ENCODE measurements at places on chromosomes 1 and 21.

DNA sequence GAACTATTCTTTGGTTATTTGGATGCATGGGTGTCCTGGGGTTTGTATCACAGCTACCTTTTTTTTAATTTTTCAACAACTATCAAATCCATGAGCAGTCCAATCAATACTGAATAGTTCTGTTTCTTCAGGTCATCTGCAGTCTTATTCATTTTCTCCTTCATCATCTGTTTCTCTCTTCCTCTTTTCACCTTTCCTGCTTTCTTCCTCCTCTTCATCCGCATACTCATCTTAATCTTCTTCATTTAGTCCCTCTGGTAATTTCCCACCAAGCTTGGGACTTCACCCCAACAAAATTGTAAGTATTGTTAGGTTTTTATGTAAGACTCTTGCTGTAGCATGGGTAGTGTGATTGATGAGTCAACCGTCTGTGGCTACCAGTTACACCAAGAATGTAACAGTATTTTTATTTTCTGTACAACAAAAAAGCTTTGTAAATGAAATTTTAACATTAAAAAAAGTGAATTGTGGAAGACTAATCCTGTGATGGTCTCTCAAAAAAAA is 184.1 kb upstream of the RNPC3 start:
- no peak for DNase-seq

DNA sequence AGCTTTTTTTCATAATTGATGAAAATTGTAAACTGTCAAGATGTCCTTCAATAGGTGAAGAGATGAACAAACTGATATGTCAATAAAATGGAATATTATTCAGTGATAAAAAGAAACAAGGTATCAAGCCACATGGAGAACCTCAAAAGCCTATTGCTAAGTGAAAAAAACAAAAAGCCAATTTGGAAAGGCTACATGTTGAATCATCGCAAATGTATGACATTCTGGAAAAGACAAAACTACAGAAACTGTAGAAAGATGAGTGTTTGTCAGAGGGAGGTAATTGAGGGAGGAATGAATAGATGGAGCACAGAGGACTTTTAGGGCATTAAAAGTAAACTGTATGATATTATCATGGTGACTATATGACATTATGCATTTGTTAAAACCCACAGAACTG is 34.5 kb upstream of the USP25 start:
- no peak for DNase-seq

DNA sequence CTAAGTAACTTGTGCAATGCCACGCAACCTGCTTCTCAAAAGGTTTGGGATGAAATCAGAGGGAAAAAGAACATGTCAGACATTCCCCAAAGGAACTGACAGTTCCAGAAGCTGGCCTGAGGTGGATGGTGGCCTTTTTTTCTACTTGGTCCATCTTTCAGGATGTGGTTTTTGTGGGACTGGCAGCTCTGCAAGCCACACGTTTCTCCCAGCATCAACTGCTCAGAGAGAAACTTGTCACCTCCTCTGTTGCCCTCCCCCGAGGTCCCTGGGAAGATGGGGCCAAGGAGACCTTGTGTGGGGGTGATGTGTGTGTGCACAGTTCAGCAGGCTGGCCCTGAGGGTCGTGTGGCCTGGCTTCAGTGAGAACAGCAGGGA is 2.5 kb upstream of the DHRS3 start:
- DNase-seq, result peak; percentile 51

DNA sequence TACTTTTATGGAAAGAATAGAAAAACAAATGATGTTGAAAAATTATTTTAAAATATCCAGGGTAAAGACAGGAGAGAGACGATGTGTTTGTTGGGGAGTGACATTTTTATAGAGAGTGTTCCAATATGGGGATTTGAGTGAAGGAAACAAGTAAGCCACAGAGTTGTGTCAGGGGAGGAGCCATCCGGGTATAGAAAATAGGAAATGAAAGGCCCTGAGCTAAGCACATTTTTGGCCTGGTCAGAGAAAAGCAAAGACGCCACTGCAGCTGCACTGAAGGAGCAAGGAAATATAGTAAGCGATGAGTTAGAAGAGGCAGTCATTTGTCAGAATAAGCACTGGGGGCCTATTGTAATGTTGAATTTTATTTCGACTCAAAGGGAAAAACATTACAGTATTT is 107.3 kb upstream of the ADGRL4 start:
- DNase-seq, result no peak

DNA sequence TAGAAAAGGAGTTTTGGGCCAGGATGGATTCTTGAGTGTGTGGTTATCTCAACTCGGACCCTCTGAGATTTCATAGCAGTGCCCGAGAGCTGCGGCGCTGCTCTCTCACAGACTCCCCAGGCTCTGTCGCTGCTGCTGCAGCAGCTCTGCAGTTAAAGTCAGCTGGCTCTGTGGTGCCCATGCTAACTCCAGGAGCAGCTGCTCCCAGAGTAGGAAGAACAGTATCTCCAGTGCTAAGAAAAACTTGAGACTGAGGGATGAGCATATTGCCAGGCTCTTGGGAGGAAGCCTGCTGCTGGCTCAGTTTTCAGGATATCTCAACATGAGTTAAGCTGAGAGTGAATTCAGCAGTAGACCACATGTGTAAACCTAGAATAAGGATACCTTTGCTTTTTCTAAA is 4.5 kb downstream of the LCE2D start:
- DNase-seq, result no peak

GRCh38 chr21:36636439-36636838 is 62.5 kb upstream of the SIM2 start:
- no peak for DNase-seq

DNA sequence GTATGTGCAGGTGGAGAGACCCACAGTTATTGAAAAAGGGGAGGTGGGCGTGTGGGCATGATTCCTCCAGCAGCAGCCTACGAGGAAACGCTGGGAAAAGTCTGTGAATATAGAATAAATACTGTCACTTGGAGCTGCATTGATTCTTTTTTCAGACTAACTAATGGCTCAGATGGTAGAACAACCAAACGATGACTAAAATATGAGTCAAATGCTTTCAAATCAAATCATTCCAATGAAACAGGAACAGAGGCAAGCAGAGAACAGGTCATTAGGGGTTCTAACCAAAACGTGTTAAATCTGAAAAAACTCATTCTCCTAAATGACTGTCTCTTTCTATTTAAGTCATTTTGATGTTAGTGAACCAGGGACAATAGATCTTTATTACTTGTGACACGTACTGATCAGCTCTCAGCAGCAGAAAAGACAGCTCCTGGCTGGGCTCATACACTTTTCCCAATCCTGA is 35.1 kb upstream of the SEC16B start:
- no peak for DNase-seq

GRCh38 chr1:232308616-232309015 is 321.3 kb downstream of the SIPA1L2 start:
- no peak for DNase-seq

DNA sequence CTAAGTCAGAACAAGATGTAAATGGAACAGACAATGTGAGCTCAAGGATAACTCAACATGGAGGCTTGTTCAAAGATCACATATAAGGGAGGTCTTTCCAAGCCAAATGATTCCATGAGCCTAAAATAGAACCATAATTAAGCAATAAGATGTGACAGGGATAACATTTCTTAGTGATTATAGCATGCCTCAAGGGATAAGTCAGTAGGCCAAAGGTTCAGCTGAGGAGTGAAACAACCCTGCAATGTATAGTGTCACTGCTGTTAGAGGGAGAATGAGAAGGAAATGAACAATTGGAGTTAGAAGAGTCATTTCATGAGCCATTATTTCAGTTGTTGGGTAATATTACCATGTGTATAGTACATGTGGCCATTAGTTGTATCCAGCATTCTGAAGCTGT is 25.0 kb downstream of the GORAB start:
- no peak for DNase-seq

DNA sequence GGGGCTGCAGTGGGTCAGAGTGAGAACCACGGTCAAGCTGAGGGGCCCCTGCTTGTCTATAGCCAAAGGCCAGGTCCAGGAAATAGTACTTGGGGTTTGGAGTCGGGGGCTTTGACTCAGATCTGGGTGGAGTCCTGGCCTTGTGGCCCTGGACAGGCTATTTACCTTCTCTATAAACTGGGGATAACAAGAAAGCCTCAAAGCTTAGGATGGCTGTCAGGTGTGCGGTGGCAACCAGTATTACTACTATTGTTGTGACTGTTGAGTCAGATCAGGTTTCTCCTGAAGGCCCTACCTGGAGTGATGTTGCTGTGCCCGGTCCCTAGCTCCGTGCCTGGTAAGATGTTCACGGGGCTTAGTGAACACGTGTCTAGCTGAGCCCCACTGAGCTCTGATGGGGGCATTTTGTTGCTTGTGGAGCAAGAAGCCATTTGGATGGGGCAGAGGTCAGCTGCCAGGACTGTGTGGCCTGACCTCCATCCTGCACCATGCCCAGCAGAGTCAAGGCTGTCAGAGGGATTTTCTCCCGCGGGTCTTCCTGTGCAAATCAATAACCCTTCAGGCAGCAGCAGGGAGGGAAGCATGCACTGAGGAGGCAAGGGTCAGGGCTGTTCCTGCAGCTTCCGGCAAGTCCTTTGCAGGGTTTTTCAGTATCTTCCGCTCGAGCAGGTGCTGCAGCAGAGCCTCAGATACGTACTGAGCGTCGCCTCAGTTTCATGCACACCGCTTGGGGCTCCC is 170.3 kb downstream of the CAMTA1 start:
- DNase-seq, result no peak

- no peak for DNase-seq
These were observed 220.8 kb downstream of the SLC35F3 start for GRCh38 chr1:234125283-234125682.

DNA sequence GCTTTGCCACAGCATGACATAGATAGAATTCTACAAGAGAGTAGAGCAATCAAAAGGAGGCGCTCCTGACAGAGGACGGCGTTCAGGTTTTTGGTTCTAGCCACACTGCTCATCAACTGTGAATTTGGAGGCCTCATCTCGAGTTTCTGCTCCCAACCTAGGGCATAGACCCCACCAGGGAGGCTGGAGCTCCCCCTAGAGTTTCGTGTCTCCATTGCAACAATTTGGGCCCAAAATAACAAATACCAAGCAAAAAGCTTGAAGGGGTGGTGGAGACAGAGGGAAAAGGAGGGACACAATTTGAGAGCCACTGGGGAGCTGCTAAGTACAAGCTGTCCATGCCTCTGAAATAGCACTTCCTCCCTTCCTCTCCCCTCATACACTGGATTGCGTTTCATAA is 297.0 kb downstream of the GPATCH2 start:
- no peak for DNase-seq

- peak; percentile 58 for DNase-seq
These were observed 113.2 kb downstream of the TOMM20 start for GRCh38 chr1:235015291-235015985.

- DNase-seq, result peak; percentile 23
These were observed 95.1 kb downstream of the WDR4 start for GRCh38 chr21:42784276-42784675.

DNA sequence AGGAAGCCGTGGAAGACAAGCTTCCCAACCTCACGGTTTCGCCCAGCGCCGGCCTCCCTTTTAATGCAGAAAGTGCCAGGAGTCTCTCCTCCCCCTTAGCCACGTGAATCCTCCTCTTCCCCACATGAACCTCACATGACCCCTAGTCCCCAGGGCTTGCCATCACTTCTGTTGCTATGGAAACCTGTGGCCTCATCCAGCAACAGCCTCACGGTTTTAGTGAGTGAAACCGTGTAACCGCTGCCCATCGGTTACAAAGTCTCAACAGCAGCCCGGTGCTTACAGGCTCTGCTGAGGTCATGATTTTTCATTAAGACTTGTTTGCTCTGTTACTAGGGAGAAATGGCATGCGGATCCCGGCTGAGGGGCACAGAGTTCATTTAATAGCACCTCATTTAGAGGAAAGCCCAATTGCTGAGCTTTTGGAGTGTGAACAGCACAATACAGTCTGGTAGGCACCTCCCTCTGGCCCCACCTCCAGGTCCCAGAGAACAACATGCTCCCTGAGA is 143.2 kb upstream of the BACE2 start:
- no peak for DNase-seq

GRCh38 chr1:205453466-205453865 is 2.4 kb downstream of the BLACAT1 start:
- no peak for DNase-seq

GRCh38 chr1:93056649-93057048 is 22.4 kb upstream of the MTF2 start:
- no peak for DNase-seq

DNA sequence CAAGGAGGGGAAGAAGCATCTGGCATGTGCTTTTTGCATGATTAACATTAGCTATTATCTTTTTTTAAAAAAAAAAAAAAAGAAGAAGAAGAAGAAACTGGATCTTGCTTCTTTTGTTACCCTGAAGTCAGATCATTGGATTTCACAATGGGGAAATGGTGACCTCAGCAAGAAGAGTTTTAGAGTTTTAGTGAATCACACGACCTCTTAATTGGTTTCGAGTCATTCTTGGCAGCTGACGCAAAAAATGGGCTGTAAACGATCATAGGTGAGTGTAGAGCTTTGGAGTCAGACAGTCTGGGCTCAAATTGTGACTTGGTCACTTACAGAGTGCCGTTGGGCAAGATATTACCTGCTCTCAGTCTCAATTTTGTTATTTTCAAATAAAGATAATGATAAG is 33.3 kb upstream of the PGBD5 start:
- DNase-seq, result no peak

GRCh38 chr21:42654913-42655795 is 1.7 kb downstream of the PDE9A start:
- no peak for DNase-seq

GRCh38 chr1:164440232-164440631 is 118.8 kb upstream of the PBX1 start:
- no peak for DNase-seq

DNA sequence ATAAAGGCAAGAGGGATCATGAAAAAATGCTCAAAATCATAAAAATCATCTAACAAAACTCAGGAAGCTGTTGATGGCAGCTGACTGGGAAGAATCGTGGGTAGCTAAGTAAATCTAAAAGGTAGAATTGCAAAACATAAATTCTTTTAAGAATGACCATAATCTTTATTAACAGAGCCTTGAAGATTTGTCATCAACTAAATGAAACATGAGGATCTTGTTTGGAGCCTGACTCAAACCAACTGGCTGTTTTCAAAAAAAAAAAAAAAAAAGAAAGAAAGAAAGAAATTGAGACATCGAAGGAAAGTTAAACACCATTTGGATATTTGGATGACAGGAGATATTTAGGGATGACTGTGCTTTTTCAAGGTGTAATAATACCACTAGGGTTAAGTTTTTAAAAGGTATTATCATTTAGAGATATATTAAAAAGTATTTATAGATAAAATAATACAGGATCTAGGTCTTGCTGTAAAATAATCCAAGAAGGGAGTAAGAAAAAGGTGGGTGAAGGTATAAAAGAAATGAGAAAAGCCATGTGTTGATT is 48.6 kb downstream of the CD34 start:
- no peak for DNase-seq

Data from CD4-positive, alpha-beta T cell treated with Interleukin-21 for 1 hour (primary cell).